ENCODE measurements at places on chromosomes 7 and 10.

DNA sequence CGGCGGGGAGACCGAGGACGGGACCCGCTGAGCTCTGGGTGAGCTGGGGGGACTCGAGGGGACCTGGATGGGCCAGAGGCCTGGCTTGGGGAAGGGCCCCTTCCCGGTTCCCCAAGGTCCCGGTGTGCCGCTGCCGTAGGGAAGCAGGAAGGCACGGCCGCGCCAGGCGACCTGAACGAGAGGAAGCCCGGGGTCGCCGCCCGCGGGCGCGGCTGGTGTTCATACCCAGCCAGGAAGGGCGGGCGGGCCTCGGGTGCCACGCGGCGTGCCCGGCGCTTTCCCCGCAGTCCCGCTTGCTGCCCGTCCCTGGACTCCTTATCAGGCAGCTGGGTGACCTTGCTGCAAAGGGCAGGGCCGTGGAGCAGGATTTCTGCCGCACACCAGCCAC lies 38.0 kb downstream of the ZNF777 start:
- DNase-seq: no peak

- no peak for DNase-seq
These were observed 115.8 kb downstream of the SEMA3D start for GRCh38 chr7:85070967-85071628.

GRCh38 chr10:92265687-92266258 lies 25.1 kb downstream of the CPEB3 start:
- peak; percentile 7 for DNase-seq

- peak; percentile 7 for DNase-seq
These were observed 41.8 kb downstream of the ASZ1 start for GRCh38 chr7:117385363-117386109.

DNA sequence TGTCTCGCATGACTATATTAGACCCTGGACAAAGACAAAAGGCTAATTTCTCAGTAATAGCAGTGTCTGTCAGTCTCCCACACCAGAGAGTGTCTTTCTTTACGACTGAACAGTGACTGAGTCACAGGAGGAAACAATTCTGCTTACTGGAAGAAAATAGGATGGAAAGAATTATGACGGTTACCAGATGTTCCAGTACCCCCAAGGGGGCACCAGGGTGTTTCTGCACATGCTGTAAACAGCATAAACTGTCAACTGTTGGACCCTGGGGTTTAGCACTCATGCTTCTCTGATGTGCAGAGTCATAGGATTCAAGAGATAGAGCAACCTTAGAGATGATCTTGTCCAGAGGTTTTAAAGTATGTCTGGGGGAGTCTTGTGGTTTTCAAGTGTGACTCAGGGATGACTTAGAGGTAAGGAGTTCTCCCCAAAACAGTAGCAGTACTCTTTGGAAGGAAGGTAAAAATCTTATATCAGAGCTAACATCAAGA lies 291.7 kb downstream of the THSD7A start:
- peak; percentile 77 for DNase-seq
